ENCODE measurements at places on chromosomes 2 and 18. TPM values are rescaled to one million over a fixed set of nuclear protein-coding genes. Genes with fewer than 3 reads are reported as not detected.

GRCh38 chr2:39981883-39982311 lies 202.8 kb upstream of the THUMPD2 start:
- no peak overlapping the region for H3K27ac ChIP-seq
- H3K4me3 ChIP-seq, result no peak overlapping the region
- no peaks in the 10 kb centered on the region for H3K36me3 ChIP-seq
- no peaks in the 10 kb centered on the region for H3K4me1 ChIP-seq
- no peaks in the 10 kb centered on the region for H3K27me3 ChIP-seq

The IL36B gene
- not detected for total RNA-seq

DNA sequence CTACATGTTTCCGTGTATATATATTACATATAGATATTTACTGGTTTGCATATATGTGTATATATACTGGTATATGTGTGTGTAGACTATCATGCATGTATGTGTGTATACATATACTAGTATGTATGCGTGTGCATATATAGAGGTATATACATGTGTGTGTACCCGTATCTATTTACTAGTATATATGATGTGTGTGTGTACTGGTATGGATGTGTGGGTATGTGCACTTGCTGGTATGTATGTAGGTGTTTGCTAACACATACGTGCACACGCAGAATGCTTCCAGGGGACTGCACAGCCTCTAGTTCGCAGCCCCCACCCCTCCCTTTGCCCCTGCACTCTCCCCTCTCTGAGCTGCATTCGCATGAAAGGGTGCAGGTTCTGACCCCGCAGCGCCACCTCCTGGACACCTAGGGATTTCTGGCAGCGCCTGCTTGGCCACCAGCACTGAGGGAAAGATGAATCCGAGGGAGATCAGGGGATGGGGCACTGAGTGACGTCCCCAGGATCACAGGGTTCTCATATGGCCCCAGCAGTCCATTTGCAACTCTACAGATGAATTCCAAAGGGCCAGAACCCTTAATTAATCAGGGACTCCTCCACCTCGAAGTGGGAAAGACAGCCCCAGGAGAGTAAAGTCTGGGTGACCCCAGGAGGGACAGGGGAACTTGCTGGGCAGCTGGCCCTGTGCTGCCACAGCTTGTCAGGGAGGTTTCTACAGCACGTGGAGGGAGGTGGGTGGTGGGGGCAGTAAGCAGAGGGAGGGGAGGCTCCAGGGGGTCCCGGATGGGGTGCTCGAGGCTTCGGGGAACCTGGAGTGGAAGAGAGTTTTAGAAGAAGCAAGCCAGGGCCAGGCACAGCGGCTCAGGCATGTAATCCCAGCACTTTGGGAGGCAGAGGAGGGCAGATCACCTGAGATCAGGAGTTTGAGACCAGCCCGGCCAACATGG lies 66.8 kb upstream of the ASAP2 start:
- peaks cover 30% of the 10 kb centered on the region for H3K27me3 ChIP-seq
- H3K27ac ChIP-seq, result no peak overlapping the region
- H3K4me1 ChIP-seq, result peaks cover 10% of the 10 kb centered on the region
- DNase-seq, result peak; percentile 95

- no peak overlapping the region for H3K27ac ChIP-seq
- H3K36me3 ChIP-seq, result peaks cover 8% of the 10 kb centered on the region
- peaks cover 6% of the 10 kb centered on the region for H3K4me1 ChIP-seq
- no peak for DNase-seq
- H3K27me3 ChIP-seq, result no peaks in the 10 kb centered on the region
These were observed 115.2 kb downstream of the OSBPL6 start for GRCh38 chr2:178309541-178309940.

- H3K27me3 ChIP-seq, result no peaks in the 10 kb centered on the region
- no peak overlapping the region for H3K27ac ChIP-seq
- DNase-seq, result no peak
- H3K4me1 ChIP-seq, result peaks cover 7% of the 10 kb centered on the region
- H3K36me3 ChIP-seq, result peaks cover 14% of the 10 kb centered on the region
These were observed 279.6 kb downstream of the TXNL1 start for GRCh38 chr18:56358608-56359280.

DNA sequence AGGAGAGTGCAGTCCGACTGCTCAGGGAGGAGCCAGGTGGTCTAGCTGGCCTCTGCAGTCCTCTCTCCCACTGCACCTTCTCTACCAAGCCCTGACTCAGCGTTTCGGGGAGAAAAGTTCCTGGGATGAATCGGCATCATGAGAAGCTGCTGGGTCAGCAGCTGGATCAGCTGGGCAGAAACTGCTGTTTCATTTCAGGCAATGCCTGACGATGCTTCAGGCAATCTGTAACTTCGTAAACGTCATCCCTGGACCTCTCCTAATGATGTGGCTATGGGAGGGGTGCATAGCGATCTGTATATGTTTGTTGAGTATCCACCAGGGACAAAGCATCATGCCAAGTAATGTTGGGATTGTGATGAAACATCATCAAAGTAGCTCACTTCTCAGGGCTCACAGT lies 20.7 kb downstream of the LIPG start:
- DNase-seq, result no peak
- peaks cover 15% of the 10 kb centered on the region for H3K4me1 ChIP-seq
- no peak overlapping the region for H3K27ac ChIP-seq
- no peaks in the 10 kb centered on the region for H3K27me3 ChIP-seq

The PARD6G gene
- total RNA-seq, result 28.3 TPM

DNA sequence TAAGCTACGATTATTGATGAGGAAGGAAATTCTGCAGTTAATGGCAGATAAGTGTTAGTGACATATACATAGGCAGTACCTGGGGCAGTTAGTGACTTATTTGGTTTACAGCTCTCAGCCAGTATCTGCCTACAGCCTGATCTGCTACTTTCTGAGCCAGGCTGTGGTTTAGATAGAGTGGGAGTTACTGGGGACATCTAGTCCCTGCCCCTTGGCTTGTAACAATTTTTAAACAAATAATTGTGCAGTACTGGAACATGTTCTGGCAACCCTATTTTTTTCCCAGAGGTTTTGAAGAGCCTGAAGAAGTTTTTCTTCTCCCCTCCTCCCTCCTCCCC lies 2.3 kb downstream of the KIF5C start:
- H3K27ac ChIP-seq, result no peak overlapping the region
- no peak for DNase-seq
- peaks cover 13% of the 10 kb centered on the region for H3K36me3 ChIP-seq
- peaks cover 25% of the 10 kb centered on the region for H3K4me1 ChIP-seq
- H3K27me3 ChIP-seq, result peaks cover 12% of the 10 kb centered on the region

DNA sequence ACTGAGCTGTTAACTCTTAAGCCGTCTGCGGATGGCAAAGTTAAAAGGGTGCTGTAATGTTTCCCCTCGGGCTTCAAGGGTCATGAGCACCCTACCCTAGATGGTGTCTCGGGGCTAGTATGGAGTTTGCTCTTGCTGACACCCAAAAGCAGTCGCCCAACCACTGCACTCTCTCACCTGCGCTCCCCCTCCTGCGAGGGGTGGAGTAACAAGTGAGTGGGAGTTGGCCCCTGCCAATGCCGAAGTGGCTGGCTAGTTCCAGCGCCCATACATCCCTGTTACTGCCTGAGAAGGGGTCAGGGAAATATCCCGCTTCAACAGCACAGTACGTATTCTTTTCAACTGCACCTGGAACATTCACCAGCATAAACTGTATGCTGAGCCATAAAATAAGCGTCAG lies 47.5 kb downstream of the FAM117B start:
- H3K4me1 ChIP-seq, result no peaks in the 10 kb centered on the region
- DNase-seq, result no peak
- no peaks in the 10 kb centered on the region for H3K27me3 ChIP-seq
- peaks cover 27% of the 10 kb centered on the region for H3K36me3 ChIP-seq

- DNase-seq, result no peak
- peaks cover 19% of the 10 kb centered on the region for H3K4me1 ChIP-seq
- peaks cover 3% of the 10 kb centered on the region for H3K36me3 ChIP-seq
- peak overlapping the region; percentile 83 for H3K27ac ChIP-seq
- peak overlapping the region; percentile 95 for H3K4me3 ChIP-seq
These were observed 633 bp downstream of the MALT1 start for GRCh38 chr18:58671632-58672564.

GRCh38 chr2:207156451-207157161 lies 9.1 kb downstream of the KLF7 start:
- no peak for DNase-seq
- H3K27me3 ChIP-seq, result no peaks in the 10 kb centered on the region
- no peak overlapping the region for H3K4me3 ChIP-seq

The INSIG2 gene
- 13.0 TPM for total RNA-seq

- H3K4me1 ChIP-seq, result no peaks in the 10 kb centered on the region
- H3K27ac ChIP-seq, result no peak overlapping the region
- DNase-seq, result no peak
- no peak overlapping the region for H3K4me3 ChIP-seq
These were observed 656.8 kb downstream of the METTL4 start for GRCh38 chr18:1914489-1914888.

DNA sequence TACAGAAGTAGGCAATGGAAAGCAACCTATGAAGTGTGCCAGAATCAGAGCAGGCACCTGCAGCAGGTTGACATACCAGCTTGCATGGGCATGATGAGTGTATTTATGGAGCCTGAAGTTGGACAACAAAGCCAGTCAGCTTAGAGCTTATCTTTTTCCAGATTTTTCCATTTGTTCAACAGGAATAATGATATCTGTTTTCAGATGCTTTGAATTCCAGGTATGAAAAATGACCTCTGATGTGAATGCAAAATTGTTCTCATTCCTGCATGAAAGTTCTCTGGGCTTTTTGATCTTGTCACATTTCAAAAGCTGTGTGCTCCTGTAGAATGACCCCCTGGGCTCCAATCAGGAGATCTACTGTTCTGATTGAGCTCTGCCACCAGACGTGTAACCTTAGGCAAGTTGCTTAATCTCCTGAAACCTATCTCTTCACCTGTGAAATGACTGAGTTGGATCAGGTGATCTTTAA lies 38.2 kb upstream of the VIT start:
- no peaks in the 10 kb centered on the region for H3K27me3 ChIP-seq
- no peaks in the 10 kb centered on the region for H3K4me1 ChIP-seq
- no peak overlapping the region for H3K4me3 ChIP-seq
- no peak for DNase-seq
- no peak overlapping the region for H3K27ac ChIP-seq
- H3K36me3 ChIP-seq, result no peaks in the 10 kb centered on the region

DNA sequence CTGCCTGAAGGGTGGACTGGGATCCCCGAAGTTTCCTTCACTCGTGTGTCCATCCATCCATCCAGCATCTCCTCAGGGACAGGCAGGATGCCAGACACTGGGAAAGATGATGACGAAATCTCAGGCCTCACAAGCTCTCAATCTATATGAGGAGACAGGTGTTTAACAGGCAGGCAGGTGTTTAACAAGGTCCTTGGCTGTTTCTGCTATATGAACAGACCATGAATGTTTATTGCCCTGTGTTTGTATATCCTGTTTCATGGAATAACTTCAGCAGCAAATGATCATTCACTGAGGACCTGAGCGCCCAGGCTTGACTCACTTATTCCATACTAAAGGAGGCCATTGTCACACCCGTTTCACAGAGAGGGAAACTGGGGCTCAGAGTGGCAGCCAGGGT lies 685.8 kb upstream of the HS6ST1 start:
- H3K4me1 ChIP-seq, result no peaks in the 10 kb centered on the region
- H3K27me3 ChIP-seq, result no peaks in the 10 kb centered on the region
- H3K4me3 ChIP-seq, result no peak overlapping the region
- no peak overlapping the region for H3K27ac ChIP-seq

The IL18R1 gene
- total RNA-seq, result not detected

GRCh38 chr2:68251855-68252399 lies 405 bp downstream of the PPP3R1 start:
- peak overlapping the region; percentile 91 for H3K4me3 ChIP-seq
- H3K27ac ChIP-seq, result peak overlapping the region; percentile 89
- no peak for DNase-seq
- no peaks in the 10 kb centered on the region for H3K27me3 ChIP-seq
- no peaks in the 10 kb centered on the region for H3K36me3 ChIP-seq
- peaks cover 36% of the 10 kb centered on the region for H3K4me1 ChIP-seq

The FLACC1 gene
- 1.0 TPM for total RNA-seq

The ADGRF3 gene
- 0.77 TPM for total RNA-seq

GRCh38 chr2:54523324-54523959 lies 67.3 kb downstream of the SPTBN1 start:
- H3K4me1 ChIP-seq, result peaks cover 33% of the 10 kb centered on the region
- H3K4me3 ChIP-seq, result no peak overlapping the region
- no peak for DNase-seq

The REG3A gene
- not detected for total RNA-seq

The EMX1 gene
- not detected for total RNA-seq

The GPR155 gene
- 1.7 TPM for total RNA-seq

- H3K4me3 ChIP-seq, result no peak overlapping the region
- H3K4me1 ChIP-seq, result peaks cover 73% of the 10 kb centered on the region
- no peak for DNase-seq
- H3K36me3 ChIP-seq, result no peaks in the 10 kb centered on the region
These were observed 10.0 kb downstream of the KLF7 start for GRCh38 chr2:207155516-207156444.

The RUFY4 gene
- not detected for total RNA-seq

The MAPK4 gene
- total RNA-seq, result 9.3 TPM

DNA sequence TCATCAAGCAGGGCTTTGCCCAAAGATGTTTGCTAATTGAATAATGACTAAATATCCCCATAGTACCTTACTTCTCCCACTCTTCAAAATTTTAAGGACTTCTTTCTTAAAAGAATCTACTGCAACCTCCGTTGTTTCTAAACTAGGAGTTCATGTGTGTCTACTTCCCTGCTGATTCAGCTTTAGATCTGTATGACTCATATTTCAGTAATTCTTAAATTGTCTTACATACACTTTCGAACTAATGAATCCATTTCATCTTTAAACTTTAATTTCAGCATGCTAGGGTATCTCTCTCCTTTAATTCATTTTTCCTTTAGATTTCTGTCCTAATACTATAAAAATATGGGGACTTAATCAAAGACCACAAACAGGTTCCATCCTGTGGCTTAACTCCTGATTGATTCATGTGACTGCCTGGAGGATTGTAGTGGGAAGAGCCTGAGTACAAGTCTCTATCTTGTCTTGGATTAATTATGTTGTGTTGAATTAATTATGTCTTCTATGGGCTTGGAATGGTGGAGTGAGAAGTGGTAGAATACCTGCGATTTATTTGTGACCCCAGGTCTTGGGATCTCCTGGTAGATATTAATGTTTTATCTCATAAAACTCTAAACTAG lies 24.9 kb upstream of the COL5A2 start:
- no peak overlapping the region for H3K27ac ChIP-seq
- peaks cover 38% of the 10 kb centered on the region for H3K4me1 ChIP-seq
- no peaks in the 10 kb centered on the region for H3K36me3 ChIP-seq
- DNase-seq, result no peak
- H3K4me3 ChIP-seq, result no peak overlapping the region

- no peak within 1 kb of the TSS for H3K27ac ChIP-seq
- H3K4me1 ChIP-seq, result no peaks in the 10 kb centered on the region
- no peak for DNase-seq
- no peaks in the 10 kb centered on the region for H3K36me3 ChIP-seq
- no peak within 1 kb of the TSS for H3K4me3 ChIP-seq
- no peaks in the 10 kb centered on the region for H3K27me3 ChIP-seq
These were observed at the start of gene SERPINB7 for GRCh38 chr18:63775166-63775730. SERPINB7 (plus strand) TSS chr18:63775418; CDS start chr18:63782373, 6,955 bp downstream.

Data from neural crest cell (in vitro differentiated cells).